CD4-positive, alpha-beta T cell treated with Interferon alpha-2 for 1 hour (primary cell): ENCODE measurements at places on chromosomes 11 and 22.

- no peak for DNase-seq
Observed at GRCh38 chr22:46256358-46256958, 6.4 kb upstream of the CDPF1 start.

- no peak for DNase-seq
Observed at GRCh38 chr22:30970356-30970746, 1.3 kb downstream of the TUG1 start.

DNA sequence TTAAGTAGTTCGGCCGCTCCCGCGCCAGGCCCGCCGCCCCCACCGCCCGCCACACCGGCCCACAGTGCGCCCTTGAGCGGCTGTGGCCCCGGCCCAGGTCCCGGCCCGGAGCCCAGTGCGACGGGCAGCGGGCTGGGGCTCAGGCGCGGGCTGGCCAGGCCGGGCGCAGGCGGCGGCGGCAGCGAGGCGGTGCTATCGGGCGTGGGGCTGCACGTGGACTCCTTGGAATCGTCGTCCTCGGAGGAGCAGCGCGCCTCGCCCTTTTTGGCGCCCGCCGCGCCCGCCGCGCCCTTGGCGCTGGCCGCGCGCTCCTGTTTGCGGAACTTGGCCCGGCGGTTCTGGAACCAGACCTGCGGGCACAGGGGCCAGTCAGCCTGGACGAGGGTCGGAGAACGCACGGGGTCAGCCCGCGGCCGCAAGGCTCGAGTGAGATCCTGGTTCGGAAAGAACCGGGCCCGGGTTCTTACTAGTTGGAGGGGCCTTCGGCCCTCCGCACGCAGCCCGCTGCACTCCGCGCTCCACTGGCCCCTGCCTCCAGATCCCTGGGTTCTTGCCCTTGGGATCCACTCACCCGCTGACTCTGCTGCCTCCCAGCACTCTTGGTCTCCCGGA lies 4.0 kb downstream of the PHOX2A start:
- DNase-seq, result no peak

- no peak for DNase-seq
Observed at GRCh38 chr11:34976496-34977088, 60.2 kb downstream of the PDHX start.
